ENCODE measurements at places on chromosomes 13 and 19.

GRCh38 chr19:57807541-57807940 lies 7.2 kb downstream of the ZNF552 start:
- no peak for DNase-seq

- DNase-seq: no peak
Observed at GRCh38 chr13:58655086-58655485, 1023.5 kb downstream of the PCDH17 start.

DNA sequence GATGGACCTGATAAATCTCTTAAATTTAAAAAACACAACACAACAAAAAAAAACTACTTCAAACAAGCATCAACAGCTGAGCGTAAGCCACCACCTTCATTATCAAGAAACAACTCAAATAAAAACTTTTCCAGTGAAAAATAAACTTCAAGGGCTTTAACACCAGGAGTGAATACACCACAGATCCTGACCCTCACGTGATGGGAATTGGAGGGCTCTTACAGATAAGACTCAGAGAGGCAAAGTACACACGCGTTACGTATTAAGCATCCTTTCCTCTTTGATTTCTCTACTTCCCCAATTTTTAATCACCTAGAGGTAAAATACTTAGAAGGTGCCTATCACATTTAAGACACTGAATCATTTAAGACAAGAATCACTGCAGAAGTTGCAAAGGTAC lies 573 bp upstream of the STARD13 start:
- DNase-seq: no peak

DNA sequence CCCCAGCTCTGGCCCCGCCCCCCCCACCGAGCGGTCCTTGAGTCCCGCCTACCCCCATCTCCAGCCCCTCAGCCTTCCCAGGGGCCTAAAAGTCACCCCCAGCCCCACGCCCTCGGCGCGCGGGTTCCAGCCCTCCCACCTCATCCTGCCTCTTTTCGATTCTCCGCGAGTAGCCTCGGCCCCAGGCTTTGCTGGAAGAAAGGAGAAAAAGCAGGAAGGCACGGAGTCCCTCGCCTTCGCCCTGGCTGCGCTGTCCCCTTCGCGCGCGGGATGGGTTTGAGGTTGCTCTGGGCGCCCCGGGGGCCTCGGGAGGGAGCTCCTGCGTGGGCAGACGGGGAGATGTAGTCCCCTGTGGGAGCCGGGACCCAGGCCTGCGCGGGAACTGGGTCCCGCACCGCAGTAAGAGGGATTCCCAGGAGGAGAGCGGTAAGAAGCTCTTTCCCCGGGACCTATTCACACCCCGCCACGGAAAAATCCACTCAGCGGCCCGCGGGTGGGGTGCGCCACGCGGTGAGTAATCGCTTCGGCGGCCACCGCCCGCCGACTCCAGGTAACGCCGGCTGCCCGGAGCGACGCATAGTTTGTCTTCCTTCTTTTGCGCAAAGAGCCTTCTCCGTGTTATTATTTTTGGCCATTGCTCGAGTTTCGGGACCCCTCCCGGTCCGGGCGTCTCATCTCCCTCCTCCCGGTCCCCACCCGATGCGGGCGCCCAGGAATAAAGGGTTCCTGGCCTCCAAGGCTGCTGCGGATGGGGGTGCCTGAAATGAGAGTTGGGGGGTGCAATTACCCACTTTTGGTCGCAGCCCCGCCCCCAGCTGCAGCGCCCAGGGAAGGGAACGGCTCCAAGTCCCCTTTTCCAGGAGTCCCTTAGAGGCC lies 865 bp upstream of the CRLF1 start:
- no peak for DNase-seq

- peak; percentile 72 for DNase-seq
Observed at GRCh38 chr13:87671753-87672605, 808 bp downstream of the SLITRK5 start.

DNA sequence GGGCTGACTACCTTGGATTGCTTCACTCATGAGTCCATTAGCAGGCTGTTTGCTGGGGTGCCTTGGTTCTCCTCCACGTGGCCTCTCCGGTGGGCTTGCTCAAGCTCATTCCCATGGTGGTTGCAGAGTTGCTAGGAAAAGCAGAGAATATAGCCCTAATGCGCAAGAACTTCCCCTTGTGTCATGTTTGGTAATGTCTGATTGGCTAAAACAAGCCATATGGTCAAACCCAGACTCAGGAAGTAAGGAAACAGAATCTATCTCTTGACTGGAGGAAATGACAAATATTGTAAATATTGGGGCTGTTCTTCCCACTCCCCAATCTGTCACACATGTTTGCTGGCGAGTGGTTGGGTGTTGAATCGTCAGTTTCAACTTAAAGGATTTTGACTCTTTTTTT lies 12.1 kb downstream of the NFILZ start:
- DNase-seq: no peak

- DNase-seq: peak; percentile 25
Observed at GRCh38 chr13:99972190-99972731, 694 bp upstream of the ZIC5 start.

- no peak for DNase-seq
Observed at GRCh38 chr19:15897738-15898276, at the start of gene CYP4F2. Gene CYP4F2 (minus strand): TSS chr19:15898074. CDS start chr19:15897611, 463 bp downstream.

DNA sequence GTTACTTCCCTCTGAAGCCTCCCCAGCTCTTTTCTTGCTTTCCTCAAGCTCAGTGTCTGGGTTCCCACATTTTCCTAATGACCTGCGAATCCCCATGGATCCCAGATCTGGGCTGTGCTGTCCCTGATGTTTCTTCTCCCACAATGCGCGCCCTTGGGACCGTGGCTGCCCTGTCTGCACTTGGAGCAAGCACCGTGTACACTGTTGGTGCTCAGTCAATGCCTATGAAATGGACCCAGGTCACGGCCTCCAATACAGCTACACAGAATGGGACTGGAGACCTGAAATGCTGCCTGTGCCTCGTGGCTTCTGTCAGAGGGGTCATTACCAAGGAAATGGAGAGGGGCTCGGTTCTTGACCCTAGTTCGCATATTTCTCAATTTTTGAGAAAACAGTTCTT lies 160.1 kb upstream of the SOX1 start:
- DNase-seq: no peak

- DNase-seq: no peak
Observed at GRCh38 chr19:15324791-15325519, 7.4 kb downstream of the BRD4 start.

DNA sequence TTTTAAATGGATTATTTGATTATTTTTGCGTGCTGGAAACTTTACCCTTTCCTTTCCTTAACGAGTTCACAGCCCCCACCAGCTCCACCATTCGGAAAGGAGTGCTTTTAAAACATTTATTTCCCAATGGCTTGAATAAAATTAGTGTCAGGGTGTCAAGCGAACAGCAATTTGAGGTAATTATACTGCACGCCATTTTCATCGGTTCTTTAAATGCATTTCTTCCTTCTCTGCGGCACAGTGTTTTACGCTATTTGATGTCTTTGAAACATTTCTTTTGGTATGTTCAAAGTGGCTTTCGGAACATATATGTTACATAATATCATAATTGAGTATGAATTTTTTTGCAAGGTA lies 309 bp upstream of the SLITRK1 start:
- DNase-seq: no peak

Data from kidney (tissue), 22 donors.